Left ventricle myocardium inferior (tissue), 1 donor: ENCODE measurements at places on chromosomes 7 and 10. TPM values are rescaled to one million over a fixed set of nuclear protein-coding genes. Genes with fewer than 3 reads are reported as not detected.

SDK1 gene
- total RNA-seq, result 1.3 TPM

MACC1 gene
- total RNA-seq, result 0.03 TPM

STEAP4 gene
- 15.7 TPM for total RNA-seq

CPA4 gene
- total RNA-seq, result not detected

TMEM176A gene
- total RNA-seq, result 18.5 TPM

MBLAC1 gene
- total RNA-seq, result 2.0 TPM

GRM3 gene
- not detected for total RNA-seq

TMEM72 gene
- not detected for total RNA-seq

DNA sequence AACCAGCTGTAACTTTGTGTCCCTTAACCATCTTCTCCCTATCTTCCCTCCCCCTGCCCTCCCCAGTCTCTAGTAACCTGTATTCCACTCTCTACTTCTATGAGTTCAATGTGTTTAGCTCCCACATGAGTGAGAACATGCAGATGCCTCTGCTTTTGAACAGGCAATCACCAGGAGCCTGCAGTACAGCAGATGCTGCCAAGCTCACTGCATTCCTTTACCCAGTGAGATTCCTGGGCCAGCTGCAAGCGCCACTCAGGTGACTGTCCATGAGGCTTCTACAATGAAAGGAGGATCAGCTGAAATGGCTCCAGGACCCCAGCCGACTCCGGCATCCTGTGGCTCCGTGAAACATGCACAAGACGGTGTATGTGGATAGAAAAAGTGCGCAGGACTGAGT is 15.7 kb downstream of the GRID1 start:
- H3K27me3 ChIP-seq, result no peaks in the 10 kb centered on the region
- no peaks in the 10 kb centered on the region for H3K36me3 ChIP-seq
- H3K4me3 ChIP-seq, result no peak overlapping the region
- peaks cover 34% of the 10 kb centered on the region for H3K4me1 ChIP-seq
- no peak for DNase-seq

DNA sequence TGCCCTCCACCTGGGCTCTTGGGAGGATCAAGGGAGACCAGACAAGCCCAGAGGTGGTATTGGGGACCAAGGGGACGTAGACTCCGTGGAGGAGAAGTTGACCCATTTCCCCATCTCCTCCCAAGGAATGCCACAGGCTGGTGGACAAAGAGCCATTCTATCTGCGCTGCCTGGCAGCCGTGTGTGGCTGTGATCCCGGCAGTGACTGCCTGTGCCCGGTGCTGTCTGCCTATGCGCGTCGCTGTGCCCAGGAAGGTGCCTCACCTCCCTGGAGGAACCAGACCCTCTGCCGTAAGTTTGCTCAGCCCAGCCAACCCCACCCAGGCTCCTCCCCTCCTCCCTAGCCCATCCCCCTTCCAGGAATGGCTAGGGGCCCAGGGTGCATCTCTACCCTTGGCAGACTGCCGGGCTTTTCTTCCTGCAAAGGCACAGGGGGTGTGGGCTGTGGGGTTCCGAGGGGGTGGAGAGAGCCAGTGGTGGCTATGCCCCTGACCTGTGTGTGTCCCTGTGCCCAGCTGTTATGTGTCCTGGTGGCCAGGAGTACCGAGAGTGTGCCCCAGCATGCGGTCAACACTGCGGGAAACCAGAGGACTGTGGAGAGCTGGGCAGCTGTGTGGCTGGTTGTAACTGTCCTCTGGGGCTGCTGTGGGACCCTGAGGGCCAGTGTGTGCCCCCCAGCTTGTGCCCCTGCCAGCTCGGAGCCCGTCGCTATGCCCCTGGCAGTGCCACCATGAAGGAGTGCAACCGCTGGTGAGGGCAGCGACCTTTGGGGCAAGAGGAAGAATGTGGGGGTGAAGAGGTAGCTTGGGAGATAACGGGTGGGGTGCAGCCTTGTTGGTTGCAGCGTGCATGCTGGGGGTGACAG is 10.2 kb upstream of the ZNF467 start:
- DNase-seq, result no peak
- H3K4me3 ChIP-seq, result no peak overlapping the region
- no peak overlapping the region for H3K27ac ChIP-seq
- H3K36me3 ChIP-seq, result no peaks in the 10 kb centered on the region
- peaks cover 30% of the 10 kb centered on the region for H3K27me3 ChIP-seq

GRCh38 chr7:39414224-39415035 is 151.8 kb upstream of the YAE1 start:
- no peak overlapping the region for H3K27ac ChIP-seq
- no peaks in the 10 kb centered on the region for H3K36me3 ChIP-seq
- H3K4me1 ChIP-seq, result peaks cover 7% of the 10 kb centered on the region
- DNase-seq, result peak; percentile 34

GRCh38 chr7:112622159-112622715 is 141.4 kb downstream of the LSMEM1 start:
- no peak for DNase-seq
- H3K36me3 ChIP-seq, result no peaks in the 10 kb centered on the region
- H3K27ac ChIP-seq, result no peak overlapping the region
- no peaks in the 10 kb centered on the region for H3K27me3 ChIP-seq
- no peaks in the 10 kb centered on the region for H3K4me1 ChIP-seq

- H3K4me3 ChIP-seq, result no peak overlapping the region
- H3K4me1 ChIP-seq, result peaks cover 82% of the 10 kb centered on the region
- peaks cover 42% of the 10 kb centered on the region for H3K36me3 ChIP-seq
- H3K27ac ChIP-seq, result peak overlapping the region; percentile 91
- no peaks in the 10 kb centered on the region for H3K27me3 ChIP-seq
These were observed 30.0 kb downstream of the LAMB1 start for GRCh38 chr7:107972941-107973376.

DNA sequence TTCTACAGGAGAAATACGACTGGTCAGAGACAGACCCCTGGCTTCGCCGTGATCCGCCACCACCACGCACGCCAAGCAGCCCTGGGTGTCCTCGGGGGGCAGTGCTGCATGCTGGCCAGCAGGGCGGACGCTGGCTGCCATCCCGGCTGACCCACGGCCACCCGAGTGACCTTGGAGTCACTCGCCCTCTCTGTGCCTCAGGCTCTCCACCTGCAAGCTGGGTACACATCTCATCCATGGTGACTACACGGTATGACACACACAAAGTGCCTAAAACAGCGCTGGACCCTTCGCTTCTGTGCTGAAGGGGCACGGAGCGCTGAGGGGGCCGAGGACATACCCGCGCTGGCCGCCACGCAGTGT is 62.0 kb upstream of the RNF32 start:
- no peaks in the 10 kb centered on the region for H3K4me1 ChIP-seq
- peaks cover 36% of the 10 kb centered on the region for H3K27me3 ChIP-seq
- H3K36me3 ChIP-seq, result no peaks in the 10 kb centered on the region
- H3K27ac ChIP-seq, result no peak overlapping the region
- no peak overlapping the region for H3K4me3 ChIP-seq

DNA sequence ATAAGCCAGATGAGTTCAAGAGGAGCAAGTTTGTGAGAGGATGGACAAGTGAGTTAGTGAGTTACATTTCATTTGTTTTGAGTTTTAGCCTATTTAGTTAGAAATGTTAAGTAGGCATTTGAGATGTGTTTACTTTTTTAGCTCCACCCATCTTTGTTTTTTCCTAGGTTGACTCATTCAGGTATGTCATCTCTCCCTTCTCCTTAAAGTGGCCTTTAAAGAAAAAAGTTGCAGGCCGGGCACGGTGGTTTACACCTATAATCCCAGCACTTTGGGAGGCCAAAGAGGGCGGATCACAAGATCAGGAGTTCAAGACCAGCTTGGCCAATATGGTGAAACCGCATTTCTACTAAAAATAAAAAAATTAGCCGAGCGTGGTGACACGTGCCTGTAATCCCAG is 71.2 kb downstream of the BMPR1A start:
- H3K4me1 ChIP-seq, result peaks cover 53% of the 10 kb centered on the region

- no peaks in the 10 kb centered on the region for H3K36me3 ChIP-seq
- H3K4me3 ChIP-seq, result no peak overlapping the region
- no peak overlapping the region for H3K27ac ChIP-seq
- peaks cover 20% of the 10 kb centered on the region for H3K4me1 ChIP-seq
- H3K27me3 ChIP-seq, result no peaks in the 10 kb centered on the region
These were observed 82.3 kb downstream of the C10orf105 start for GRCh38 chr10:71637305-71637704.

DNA sequence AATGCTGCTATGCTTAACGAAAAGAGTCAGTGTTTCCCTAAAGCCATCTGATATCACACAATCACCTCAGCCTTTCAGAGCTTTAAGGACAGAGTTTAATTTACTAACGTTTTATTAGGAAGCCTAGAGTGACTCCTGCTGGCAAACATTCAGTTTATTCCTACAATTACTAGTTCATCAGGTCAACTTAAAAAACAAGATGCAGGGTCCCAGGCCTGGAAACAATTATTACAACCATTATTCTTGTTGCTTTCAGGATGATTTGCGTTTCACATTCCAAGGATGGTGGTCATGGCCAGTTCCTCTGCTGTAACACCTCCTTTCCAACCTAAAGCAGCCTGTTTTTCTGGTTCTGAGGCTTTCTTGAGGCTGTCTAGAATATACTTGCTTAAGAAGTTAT is 1.5 kb upstream of the FAM53B start:
- peaks cover 16% of the 10 kb centered on the region for H3K36me3 ChIP-seq
- H3K4me3 ChIP-seq, result no peak overlapping the region
- no peaks in the 10 kb centered on the region for H3K27me3 ChIP-seq
- DNase-seq, result no peak

- no peak for DNase-seq
- peaks cover 75% of the 10 kb centered on the region for H3K27me3 ChIP-seq
- no peaks in the 10 kb centered on the region for H3K36me3 ChIP-seq
These were observed 545.5 kb upstream of the MGMT start for GRCh38 chr10:128921389-128922022.

- H3K27me3 ChIP-seq, result peaks cover 3% of the 10 kb centered on the region
- H3K36me3 ChIP-seq, result no peaks in the 10 kb centered on the region
- no peak for DNase-seq
- H3K27ac ChIP-seq, result no peak overlapping the region
These were observed 607.1 kb upstream of the FOXK1 start for GRCh38 chr7:4074994-4075393.

DNA sequence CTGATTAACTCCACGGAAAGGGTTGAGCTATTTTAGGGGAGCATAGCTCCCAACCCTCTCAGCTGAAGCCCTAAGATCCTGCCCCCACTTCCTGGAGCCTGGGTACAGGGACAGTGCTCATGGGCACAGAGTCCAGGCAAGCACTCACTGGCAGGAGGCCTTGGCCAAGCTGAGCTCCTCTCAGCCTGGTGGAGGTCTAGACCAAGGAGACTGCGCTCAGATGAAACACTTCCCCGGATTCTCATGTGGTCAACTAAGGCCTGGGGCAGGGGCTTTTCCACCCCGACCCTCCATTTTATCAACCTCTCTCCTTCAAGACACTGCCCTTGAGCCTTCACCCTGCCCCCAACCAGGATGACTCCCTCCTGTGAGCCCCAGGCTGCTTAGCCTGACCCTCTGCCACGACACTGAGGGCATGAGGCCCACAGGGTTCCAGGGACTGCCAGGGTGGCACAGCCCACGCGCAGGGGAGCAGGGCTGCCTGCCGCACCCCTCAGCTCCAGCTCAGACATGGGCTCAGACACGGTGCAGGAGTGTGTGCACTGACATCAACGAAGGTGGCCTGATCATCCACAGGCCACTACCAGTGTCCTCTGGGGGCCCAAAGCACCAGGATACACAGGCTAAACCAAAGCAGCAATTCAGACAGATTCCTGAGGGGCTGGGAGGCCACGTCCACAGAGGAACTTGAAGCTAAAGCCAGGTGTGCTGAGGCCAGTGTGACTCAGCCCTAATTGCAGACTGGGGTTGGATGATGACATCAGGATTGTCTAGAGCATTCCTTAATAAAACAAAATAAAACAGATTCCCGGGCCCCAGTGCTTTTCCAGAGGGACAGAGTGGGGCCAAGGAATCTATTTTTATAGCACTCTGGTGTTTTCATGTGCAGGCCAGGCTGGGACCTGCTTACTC is 18.8 kb downstream of the CHAT start:
- H3K27me3 ChIP-seq, result peaks cover 47% of the 10 kb centered on the region
- no peak for DNase-seq
- H3K4me3 ChIP-seq, result no peak overlapping the region
- no peaks in the 10 kb centered on the region for H3K4me1 ChIP-seq
- no peak overlapping the region for H3K27ac ChIP-seq

DNA sequence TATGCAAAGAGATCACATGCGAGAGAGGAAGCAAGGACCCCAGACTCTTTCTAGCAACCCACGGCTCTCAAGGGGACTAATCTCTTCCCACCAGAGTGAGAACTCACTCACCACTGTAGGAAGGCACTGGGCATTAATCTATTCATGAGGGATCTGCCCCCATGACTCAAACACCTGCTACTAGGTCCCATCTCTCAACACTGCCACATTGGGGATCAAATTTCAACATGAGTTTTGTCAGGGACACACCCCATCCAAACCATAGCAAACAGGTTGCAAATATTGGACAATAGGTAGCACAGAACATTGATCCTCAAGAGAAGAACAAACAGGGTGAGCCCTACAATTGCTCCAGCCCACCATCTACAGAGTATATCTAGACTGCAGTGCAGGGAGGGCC is 740.6 kb downstream of the LRMDA start:
- H3K4me3 ChIP-seq, result no peak overlapping the region
- no peaks in the 10 kb centered on the region for H3K27me3 ChIP-seq
- H3K27ac ChIP-seq, result no peak overlapping the region

DNA sequence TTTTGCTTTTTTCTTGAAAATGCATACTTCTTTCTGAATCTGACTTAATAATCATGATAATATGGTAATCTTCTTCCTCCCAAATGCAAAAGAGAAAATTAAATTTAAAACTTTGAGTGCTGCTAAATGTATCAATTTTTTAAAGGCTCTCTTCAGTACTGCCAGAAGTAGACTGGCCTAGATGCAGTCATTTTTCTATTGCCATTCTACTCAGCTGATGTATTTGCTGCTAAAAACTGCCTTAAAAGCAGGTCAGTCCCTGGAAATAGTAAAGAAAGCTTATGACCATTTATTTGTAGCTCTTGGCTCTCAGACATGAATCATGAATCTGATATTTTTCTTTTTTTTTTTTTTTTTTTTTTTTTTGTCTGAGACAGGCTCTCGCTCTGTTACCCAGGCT is 28.5 kb downstream of the NAPEPLD start:
- H3K27ac ChIP-seq, result no peak overlapping the region
- H3K27me3 ChIP-seq, result no peaks in the 10 kb centered on the region
- DNase-seq, result no peak
- H3K4me3 ChIP-seq, result no peak overlapping the region
- H3K4me1 ChIP-seq, result no peaks in the 10 kb centered on the region

GRCh38 chr10:86286236-86287109 is 80.1 kb downstream of the GRID1 start:
- no peak for DNase-seq
- no peak overlapping the region for H3K27ac ChIP-seq
- H3K27me3 ChIP-seq, result peaks cover 5% of the 10 kb centered on the region
- H3K4me3 ChIP-seq, result no peak overlapping the region
- H3K4me1 ChIP-seq, result no peaks in the 10 kb centered on the region

- no peak overlapping the region for H3K27ac ChIP-seq
- H3K27me3 ChIP-seq, result peaks cover 32% of the 10 kb centered on the region
- H3K4me3 ChIP-seq, result no peak overlapping the region
- no peaks in the 10 kb centered on the region for H3K4me1 ChIP-seq
These were observed 19.9 kb downstream of the ANKRD22 start for GRCh38 chr10:88831709-88832108.
